ENCODE measurements at places on chromosomes 1 and 21.

- DNase-seq, result no peak
Observed at GRCh38 chr21:36741506-36741905, 42.6 kb downstream of the SIM2 start.

DNA sequence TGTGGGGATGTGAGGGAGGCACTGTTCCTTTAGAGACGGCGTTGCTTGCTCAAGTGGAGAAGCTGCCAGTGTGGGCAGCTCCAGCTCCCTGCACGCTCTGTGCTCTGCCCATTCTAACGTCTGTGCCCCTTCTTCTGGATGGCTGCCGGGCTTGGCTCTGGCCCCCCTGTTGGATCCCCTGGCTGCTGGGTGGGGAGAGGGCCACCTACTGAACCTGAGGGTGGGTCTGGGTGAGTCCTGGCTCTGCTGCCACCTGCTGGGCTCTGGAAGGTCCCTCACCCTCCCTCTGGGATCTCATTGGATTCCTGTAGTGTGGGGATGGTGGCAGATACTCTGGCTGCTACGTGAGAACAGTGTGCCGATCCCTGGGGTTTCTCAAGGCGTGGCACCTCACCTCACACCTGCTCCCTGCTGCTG is 5.0 kb downstream of the PFKL start:
- peak; percentile 31 for DNase-seq

- no peak for DNase-seq
Observed at GRCh38 chr1:32627596-32628162, 22.7 kb downstream of the ZBTB8OS start.

- no peak for DNase-seq
Observed at GRCh38 chr1:219049501-219049900, 124.2 kb upstream of the LYPLAL1 start.

DNA sequence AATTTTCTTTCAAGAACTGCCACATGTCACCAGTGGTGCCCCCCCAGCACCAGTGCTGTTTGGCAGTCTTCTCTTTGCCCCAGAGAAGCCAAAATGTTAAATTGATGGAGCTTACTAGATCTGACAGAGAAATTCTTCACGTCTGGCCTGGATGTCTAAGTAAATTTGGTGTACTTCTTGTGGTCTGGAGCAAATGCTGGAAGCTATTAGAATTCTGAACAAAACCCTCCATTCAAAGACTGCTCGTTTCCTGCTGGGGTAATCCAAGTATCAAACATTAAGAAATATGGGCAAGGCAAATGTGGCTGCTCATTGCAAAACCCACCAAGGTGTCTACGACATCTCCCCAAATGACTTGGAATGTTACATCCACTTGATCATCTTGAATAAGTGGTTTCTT is 92.3 kb downstream of the ROR1 start:
- DNase-seq, result no peak

DNA sequence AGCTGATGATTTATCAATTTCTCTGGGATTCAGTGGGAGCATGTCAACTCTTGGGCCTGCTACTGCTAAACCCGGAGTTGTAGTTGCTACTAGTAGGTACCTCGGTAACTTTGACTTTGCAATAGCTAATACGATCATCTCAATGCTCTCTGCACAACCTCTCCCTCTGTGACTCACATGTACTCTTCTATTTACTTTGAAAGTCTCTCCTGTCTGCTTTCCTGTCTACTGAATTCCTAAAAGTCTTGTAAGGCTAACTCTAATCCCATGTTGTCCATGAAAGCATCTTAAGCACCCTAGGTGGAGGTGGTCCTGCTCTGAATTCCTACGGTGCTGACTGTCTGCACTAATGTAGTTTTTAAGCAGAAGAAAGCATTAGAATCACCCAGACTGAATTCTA is 29.3 kb downstream of the SLC9C2 start:
- no peak for DNase-seq

DNA sequence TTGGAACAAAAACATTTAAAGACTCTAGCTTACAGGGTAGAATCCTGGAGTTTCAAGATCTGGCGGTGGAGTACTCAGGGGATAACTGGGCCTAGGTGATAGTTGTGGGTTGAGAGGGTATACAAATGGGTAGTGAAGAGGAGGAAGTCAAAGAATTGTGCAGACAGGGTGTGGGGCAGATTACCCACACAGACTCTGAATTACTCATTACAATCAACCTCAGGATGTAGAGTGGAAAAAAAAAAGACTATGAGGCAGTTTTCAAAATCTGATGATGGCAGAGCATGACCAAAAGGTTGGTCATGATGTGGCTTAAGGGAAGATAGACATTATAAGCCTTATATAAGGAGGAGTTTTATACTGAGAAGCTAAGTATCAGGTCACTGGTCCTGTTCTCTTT is 44.1 kb upstream of the GLIS1 start:
- DNase-seq, result no peak

GRCh38 chr1:221680085-221680484 is 61.8 kb downstream of the DUSP10 start:
- no peak for DNase-seq

DNA sequence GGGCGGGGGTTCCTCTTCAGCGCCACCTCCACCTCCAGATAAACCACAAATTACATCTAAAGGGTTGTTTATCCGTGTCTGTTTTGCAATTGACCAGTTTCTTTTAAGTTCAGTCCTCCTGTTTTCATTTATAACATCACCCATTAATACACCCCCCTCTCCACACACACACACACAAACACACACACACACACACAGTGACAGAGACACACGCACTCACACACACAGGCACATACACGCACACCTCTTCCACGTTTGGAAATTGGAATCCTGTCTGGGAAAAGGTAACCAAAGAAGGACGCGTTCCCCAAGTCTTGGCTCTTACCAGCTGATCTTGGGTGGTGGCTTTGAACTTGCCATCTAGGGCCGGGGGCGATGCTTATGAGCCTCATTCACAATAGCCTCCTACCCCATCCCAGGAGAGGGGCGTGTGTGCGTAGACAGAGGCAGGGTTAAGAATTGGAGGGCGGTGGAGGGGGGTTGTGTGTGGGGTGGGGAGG is 442 bp upstream of the CSMD2 start:
- DNase-seq, result no peak

GRCh38 chr21:14686466-14687267 is 140.6 kb upstream of the SAMSN1 start:
- DNase-seq, result no peak

- DNase-seq, result no peak
Observed at GRCh38 chr1:85295006-85295431, 18.6 kb upstream of the BCL10 start.

- no peak for DNase-seq
Observed at GRCh38 chr1:89957107-89957506, 37.8 kb upstream of the ZNF326 start.

DNA sequence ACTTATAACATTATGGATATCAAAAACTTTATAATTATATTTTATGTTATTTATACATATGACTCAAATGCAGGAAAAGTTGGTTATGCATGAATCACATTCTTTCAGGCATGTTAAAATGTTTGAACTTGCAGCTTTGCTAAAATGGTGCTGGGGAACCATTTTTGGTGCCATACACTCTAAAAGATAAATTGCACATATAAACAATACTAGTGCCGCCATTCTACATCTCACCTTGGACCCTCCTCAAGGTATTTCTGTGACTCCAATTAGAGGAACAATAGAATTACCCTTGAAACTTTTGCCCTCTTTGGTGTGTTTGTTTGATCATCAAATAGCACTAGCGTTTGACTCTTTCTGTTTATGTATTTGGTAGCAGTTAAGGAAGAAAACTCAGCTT is 997 bp downstream of the PRKACB start:
- DNase-seq, result no peak

All from stimulated activated CD4-positive, alpha-beta T cell treated with anti-CD3 and anti-CD28 coated beads, Interleukin-15, amount 100 ng/mL, for 1 hour (primary cell).